Forelimb muscle (tissue), 1 donor: ENCODE measurements at places on chromosomes 12 and 14. TPM values are rescaled to one million over a fixed set of nuclear protein-coding genes. Genes with fewer than 3 reads are reported as not detected.

DNA sequence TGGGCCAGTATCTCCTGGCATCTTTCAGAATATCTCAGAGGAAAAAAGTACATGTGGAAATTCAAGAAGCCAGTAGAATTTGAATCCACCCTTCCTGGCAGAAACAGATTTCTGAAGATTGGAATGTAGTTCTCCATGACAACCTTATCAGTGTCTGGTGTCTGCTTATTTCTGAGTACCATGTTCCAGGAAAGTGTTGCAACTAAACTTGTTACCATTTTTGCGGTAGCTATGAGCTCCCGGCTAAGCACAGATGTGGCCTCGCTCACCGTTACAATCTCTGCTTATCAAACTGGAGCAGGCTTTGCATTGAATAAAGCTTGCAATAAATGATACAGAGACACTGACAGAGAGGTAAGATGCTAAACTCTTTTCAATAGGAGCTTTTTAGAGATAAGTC is 13.0 kb upstream of the ITPR2 start:
- no peak for DNase-seq

GRCh38 chr12:10211940-10212738 is 538 bp upstream of the GABARAPL1 start:
- DNase-seq, result peak; percentile 83

GRCh38 chr12:50390316-50390741 is 6.1 kb downstream of the FAM186A start:
- DNase-seq, result no peak

GRCh38 chr14:49622022-49622607 is 1.5 kb downstream of the MGAT2 start:
- DNase-seq, result no peak

- no peak for DNase-seq
These were observed 6.7 kb upstream of the CDKL1 start for GRCh38 chr14:50403419-50403818.

- no peak for DNase-seq
These were observed 177.1 kb downstream of the RMST start for GRCh38 chr12:97639702-97640101.

GRCh38 chr14:95133282-95133681 is 24.0 kb downstream of the DICER1 start:
- DNase-seq, result no peak

GRCh38 chr14:32710231-32710671 is 228.4 kb upstream of the NPAS3 start:
- DNase-seq, result no peak

- DNase-seq, result no peak
These were observed 45.1 kb upstream of the PRPF39 start for GRCh38 chr14:45038865-45039264.

DNA sequence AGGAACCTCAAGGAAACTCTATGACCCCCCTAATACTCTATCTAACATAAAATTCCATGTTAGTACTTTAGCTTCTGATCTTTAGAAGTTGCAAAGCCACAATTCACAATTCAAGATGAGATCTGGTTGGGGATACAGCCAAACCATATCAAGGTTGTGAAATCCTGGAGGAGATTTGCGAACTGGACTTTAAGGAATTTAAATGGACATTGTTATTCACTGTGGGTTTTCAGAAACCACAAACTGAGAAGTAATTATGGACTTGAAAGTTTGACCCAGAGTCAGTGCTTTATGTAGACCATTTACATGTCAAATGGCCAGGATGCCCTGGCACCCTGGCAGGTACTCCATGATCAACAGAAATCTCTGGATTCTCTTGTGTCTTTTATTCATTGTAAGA is 14.2 kb upstream of the CDKL1 start:
- DNase-seq, result no peak

DNA sequence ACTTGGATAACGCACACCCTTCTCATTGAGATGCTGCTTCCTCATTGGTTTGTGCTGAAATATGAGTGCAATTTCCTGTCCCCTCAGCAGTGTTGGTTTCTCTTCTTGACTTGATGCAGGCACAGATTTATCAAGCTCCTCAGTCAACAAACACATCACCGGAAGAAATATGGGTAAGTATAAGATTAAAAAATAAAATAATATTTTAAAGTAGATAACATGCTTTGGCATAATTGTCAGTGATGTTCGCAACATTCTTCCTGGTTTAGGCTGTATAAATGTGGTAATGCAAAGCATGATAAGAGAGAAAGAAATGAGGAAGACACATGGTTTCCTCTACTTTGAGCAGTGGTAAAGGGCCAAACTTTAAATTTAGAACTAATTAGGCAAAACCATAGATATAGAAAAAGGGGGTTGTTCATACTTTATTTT is at the start of gene GPR65:
TSS of gene GPR65 (plus strand) at position 86 of the 432 bp plus-strand sequence. CDS start 5,713 bp downstream, outside the sequence.
- no peak for DNase-seq

- DNase-seq, result peak; percentile 36
These were observed 533.7 kb downstream of the RPS29 start for GRCh38 chr14:49052521-49052920.

GRCh38 chr12:92356425-92356824 is 210.8 kb upstream of the BTG1 start:
- no peak for DNase-seq

DNA sequence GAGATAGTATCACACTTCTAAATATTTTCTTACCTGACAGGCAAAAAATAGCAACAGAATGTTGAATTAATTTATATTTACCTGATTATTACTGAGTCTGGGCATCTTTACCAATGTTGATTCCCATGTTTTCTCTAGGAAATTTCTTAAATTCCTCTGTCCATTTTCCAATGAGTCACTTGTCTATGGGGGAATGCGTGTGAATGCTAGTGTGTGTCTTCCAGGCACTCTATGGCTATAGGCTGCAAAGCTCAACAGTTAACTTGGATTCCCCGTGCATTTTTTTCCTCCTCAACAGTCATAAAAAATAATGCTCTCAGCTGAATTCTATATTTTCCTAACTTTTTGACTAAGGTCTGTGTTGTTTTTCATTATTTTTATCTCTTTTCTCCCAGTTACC is 1385.8 kb upstream of the FLRT2 start:
- no peak for DNase-seq

DNA sequence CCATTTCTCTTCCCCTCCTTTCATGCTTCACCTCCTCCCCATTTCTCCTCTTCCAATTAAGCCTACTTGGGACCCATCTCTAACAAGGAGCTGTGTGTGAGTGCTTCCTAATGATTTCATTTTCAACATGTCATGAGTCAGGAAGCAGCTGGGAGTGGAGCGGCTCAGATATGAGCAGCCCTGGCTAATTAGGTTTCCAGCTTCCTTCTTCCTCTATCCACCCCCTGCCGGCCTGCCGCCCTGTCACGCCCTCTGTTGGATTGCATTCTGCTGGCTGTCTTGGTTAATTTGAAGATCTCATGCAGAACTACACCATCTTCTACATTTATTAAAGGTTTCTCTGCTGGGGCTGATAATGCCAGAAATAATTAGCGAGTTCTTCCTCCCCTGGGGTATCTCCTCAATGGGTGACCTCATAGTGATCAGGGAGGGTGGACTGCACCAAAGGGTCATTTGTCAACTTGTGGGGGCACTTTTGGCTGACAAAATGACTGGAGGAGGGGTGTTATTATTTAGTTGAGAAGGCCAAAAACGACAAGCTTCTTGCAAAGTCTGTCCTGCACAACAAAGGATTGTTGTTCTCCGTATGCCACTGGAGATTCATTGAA is 300.9 kb upstream of the SRRM4 start:
- no peak for DNase-seq

DNA sequence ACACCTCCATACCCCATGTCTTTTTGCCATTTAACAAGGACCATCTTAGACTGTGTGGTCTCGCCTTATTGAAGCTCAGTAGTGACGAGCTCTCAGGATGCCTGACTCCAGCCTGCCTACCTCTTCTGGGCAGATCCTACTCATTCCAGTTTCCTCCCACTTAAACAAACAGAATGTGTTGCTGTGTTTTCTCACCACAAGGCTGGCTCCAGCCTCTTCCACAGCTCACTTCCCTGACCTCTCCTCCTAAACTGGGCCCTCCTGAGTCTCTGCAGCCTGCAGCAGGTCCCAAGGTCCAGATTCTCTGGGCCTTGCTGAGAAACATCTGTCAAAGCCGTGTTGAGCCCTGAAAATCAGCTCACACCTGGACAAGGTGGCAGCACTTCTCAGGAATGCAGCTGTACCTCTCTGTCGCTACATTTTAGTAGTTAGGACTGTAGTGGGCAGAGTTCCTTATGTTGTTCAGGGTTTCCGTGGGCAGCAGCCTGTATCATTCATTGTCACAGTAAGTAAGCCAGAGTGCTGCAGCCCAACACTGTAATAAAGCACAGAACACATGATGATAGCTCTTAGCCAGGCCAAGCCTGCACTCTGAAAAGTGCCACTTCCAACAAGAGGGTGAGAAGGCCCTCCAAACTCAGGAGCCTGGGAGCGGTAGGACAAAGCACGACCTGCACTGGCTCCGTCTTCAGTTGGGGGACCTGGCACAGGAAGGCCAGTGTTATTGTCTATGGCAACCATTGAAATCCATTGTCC is 68.5 kb downstream of the NKX2-1 start:
- DNase-seq, result no peak

- DNase-seq, result no peak
These were observed 218.1 kb downstream of the MSRB3 start for GRCh38 chr12:65496617-65497016.

DNA sequence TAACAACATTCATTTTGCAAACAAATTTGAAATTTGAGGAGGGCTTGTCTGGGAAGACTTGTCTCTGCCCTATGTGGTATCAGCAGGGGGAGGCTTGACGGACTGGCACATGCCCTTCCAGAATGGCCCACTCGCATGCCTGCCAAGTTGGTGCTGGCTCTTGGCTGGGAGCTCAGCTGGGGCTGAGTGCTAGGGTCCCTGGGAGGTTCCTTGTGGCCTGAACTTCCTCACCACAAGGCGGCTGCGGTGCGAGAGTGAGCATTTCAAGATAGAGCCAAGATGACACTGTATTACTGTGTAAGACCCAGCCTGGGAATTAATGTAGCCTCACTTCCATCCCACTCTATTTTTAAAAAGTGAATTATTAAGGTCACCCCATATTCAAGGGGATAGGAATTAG is 271.6 kb upstream of the PLEKHG7 start:
- DNase-seq, result no peak

DNA sequence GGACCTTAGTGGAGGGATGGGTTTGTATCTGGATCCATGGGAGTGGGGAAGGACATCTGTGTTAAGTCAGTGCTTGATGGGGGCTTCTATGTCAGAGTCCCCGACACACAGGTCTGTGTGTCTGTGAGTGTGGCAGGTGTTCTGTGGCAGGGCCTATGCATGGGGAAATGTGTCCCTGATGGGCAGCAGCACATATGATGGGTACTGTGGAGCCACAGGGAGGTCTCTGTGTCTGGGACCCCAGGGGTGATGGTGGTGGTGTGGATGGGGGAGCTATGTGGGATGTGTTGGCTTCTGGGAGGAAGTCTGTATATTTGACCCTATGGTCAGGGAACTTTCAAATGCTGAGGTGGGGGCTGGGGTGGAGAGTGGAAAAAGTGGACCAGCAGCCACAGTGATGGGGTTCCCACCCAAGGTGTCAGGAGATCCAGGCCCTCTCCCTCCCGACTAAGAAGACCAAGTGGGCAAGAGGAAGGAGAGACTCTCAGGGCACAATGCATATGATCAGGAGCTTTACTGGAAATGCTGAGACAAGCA is 16.5 kb downstream of the KRT7 start:
- no peak for DNase-seq

DNA sequence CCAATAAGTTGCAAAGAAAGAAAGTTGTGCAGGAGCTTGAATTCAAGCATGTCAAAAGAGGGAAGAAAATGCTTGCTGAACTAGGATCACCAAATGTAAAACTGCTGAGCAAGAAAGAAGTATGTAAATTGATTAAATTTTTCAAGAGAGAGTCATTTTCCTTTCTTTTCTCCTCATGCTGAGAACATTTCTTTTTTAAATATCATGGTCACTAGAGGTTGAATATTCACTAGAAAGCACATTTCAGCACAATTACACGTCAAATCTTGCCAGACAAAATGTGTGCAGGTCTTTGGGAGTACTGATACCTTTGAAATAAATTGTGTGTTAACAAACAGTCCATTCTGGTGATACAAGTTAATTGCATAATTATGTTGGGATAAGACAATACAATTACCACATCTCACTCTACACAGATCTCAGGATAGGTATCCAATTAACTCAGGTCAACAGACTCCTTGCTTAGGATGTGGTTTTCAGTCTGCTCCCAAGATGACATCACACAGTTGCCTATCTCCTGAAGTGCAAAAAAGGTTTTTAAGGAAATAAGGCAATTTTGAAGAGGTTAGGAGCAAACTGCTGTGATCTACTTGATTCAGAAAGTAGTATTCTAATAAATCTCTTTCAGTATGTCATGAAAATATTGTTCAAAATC is 862.2 kb downstream of the RPS29 start:
- DNase-seq, result no peak

DNA sequence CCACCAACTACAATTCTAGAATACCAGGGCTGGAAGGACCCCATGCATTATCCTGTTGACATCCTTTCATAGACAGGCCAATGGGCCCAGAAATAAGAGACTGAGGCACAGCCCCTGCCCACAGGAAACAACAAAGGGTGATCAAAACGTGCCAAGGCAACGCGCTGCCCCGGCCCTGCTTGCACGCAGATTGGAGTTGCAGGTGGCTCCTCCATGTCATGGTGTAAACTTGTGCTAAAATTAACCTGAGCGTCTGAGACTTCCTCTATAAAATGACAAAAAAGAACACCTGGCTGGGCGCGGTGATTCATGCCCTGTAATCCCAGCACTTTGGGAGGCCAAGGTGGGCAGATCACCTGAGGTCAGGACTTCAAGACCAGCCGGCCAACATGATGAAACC is 30.1 kb downstream of the SPRING1 start:
- no peak for DNase-seq

DNA sequence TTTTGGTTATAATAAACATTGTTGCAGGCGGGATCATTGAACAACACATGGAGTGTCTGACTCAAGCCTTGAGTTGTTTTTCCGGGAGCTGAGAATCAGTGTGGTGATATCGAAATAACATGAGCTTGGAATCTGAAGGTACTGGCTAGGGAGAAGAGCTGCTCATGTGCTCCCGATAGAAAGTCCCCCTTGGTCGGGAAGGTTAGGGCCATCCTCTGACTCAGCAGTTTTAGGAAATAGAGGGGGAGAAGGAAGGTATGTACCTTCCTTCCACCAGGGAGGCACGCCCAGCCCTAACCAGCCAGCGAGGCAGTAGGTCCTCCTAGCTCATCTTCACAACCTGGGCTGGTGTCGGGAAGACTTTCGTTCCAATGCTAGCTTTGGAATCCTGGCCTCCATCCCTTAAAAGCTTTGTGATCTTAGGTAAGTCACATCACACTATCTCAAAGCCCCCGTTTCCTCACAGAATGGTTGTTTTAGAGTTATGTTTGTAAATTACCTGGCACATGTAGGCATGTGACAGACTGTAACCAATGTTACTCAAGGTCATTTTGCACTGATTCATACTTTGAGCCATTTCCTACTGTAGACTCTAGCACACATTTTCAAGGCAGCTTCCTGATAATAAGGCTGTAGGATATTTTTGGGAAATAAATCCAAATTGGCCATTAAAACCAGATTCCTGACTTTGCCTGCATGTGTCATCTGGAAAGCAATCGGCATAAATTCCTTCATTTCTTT is 1.9 kb upstream of the RAB35 start:
- no peak for DNase-seq

Gene SLC39A2
- polyA plus RNA-seq, result not detected

Gene FAM186B
- 1.8 TPM for polyA plus RNA-seq

Gene ENDOU
- polyA plus RNA-seq, result 0.71 TPM

Gene KLHL33
- polyA plus RNA-seq, result 1.1 TPM

Gene CRIP1
- 28.4 TPM for polyA plus RNA-seq

Gene AJUBA
- 44.8 TPM for polyA plus RNA-seq
